Fibroblast of skin of back (primary cell): ENCODE measurements at places on chromosomes 16 and 17.

GRCh38 chr17:7217113-7217987, 2.3 kb downstream of the DLG4 start:
- peak; percentile 78 for DNase-seq

DNA sequence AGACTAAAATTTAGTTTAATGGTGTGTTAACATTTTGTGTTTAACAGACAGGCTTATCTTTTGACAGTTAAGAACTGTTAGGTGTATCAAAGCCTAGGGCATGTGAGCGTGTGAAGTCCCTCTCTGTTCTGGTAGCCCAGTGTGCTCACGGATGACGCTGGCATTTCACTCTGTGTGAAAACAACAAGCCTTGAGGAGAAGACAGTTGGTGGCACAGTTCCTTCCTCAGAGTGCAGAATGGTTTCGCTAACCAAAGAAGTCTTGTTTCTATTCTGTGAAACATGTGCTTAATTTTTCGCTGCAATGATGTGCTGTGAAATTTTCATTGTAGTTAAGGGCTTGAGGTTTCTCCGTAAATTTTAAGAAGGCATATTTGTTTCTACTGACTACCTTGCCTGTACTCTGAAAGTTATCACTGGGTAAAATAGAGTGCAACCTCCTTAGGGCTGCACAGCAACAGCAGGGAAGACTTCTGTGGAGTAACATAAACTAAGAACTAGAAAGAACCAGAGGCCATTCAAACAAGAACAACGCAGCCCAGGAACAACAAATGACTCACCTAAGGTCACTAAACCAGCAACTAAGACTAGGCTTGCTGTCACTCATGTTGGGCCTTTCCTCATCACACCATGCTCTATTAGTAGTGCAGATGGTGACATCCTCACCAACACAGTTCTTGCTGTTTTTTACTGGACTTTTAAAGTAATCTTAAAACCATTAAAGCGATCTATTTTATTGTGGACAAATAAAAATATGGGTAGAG, 33.4 kb downstream of the BRD7 start:
- no peak for DNase-seq

- DNase-seq: no peak
These were observed 39.7 kb downstream of the SLC7A5 start for GRCh38 chr16:87829622-87829980.

GRCh38 chr16:3589441-3589921, 12.3 kb upstream of the NLRC3 start:
- DNase-seq: no peak

DNA sequence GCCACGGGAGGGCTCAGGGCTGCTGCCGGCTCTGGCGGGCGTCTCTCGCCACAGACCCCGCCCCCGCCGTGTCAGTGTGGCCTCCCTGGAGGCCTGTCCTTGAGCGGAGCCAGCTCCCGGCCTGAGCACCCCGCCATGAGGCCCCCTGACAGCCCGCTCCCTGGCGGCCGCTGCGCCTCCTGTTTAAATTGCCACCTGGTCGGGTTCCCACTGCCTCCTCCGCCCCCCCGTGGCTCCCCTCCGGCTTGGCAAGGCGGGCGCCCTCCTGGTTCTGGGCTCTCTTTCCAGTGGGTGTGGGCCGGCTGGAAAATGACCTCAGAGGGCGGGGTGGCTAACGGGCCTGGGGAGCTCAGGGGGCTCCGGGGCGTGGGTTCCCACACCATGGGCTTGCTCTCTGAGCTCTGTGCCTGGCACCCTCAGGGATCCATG, 42.1 kb upstream of the SSTR5 start:
- DNase-seq: no peak

- DNase-seq: no peak
These were observed 65.0 kb downstream of the TBX4 start for GRCh38 chr17:61517265-61517664.

DNA sequence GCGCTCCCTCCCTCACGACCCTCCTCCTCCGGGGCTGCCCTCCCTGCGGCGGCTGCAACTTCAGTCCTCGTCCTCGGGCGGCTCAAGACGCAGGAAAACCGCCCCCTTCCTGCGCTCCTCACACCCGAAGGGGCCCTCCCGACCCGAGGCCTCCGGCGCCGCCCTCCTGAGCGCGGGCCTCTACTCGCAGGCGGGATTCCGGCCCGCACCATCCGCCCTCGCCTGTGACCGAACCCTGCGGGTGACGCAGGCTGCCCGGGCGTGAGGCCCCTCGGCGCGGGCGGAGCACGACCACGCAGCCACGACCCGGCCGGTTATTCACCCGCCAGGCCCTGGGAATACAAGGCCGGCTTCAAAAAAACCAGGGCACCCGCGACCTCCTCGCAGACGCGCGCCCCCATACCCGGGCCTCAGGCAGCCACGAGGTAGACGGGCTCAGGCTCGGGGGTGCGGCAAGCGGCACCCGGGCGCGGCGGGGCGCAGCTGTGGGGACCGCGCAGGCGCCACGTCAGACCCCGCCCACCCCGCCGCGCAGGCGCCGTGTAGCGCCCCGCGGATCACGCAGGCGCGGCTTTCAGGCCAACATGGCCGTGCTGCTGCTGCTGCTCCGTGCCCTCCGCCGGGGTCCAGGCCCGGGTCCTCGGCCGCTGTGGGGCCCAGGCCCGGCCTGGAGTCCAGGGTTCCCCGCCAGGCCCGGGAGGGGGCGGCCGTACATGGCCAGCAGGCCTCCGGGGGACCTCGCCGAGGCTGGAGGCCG, at the start of gene SPG7:
Gene SPG7 (plus strand): TSS at position 570 of the 757 bp plus-strand sequence. CDS start 15 bp downstream, at position 585.
- DNase-seq: peak; percentile 82

- no peak for DNase-seq
These were observed 8.2 kb upstream of the KCNH6 start for GRCh38 chr17:63514974-63515373.

DNA sequence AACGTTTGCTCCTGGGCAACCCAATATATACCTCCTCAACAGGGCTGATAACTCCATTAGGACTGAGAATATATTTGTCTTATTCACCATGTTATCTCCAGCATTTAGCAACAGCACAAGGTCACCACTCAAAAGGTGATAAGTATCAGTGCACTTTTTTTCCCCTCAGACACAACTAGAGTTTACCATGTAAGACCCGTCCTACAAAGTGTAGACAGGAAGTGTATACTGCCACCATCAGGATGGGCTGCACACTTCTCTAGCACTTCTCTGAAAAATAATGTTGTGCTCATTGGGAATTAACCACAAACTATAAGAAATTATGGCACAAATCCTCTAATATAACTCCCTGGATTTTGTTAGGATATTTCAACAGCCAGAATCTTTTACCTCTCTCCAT, 5.7 kb upstream of the VAT1L start:
- DNase-seq: no peak

- DNase-seq: peak; percentile 55
These were observed 152.1 kb downstream of the AXIN2 start for GRCh38 chr17:65409381-65409780.

GRCh38 chr17:1229349-1229899, 40.8 kb upstream of the BHLHA9 start:
- DNase-seq: peak; percentile 19

DNA sequence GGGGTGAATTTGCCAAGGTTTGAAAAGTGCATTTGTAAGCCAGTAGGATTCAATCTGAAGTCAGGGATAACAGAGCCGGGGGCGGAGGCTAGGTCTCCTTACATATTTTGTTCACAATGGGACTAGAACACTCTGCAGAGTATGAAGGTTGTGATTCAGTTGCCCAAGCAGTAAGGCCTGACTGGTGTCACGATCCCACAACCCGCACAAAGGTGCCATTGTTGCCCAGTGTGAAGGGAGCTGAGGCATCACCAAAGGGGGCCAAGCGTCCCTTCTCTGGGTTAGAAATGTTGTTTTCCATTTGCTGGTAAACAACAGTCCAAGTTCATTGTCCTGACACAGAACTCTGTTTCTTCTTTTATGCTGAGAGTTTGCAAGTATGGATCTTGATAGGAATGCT, 471.8 kb downstream of the MAF start:
- no peak for DNase-seq

GRCh38 chr17:56978441-56979090, 635 bp downstream of the SCPEP1 start:
- DNase-seq: no peak
